ENCODE measurements at places on chromosomes 5 and 9. TPM values are rescaled to one million over a fixed set of nuclear protein-coding genes. Genes with fewer than 3 reads are reported as not detected.

The OR1J2 gene
- not detected for total RNA-seq

The SGTB gene
- total RNA-seq, result 5.9 TPM

The WHRN gene
- total RNA-seq, result 12.5 TPM

The SPATA31A1 gene
- not detected for total RNA-seq

The ZNF367 gene
- total RNA-seq, result 3.0 TPM

DNA sequence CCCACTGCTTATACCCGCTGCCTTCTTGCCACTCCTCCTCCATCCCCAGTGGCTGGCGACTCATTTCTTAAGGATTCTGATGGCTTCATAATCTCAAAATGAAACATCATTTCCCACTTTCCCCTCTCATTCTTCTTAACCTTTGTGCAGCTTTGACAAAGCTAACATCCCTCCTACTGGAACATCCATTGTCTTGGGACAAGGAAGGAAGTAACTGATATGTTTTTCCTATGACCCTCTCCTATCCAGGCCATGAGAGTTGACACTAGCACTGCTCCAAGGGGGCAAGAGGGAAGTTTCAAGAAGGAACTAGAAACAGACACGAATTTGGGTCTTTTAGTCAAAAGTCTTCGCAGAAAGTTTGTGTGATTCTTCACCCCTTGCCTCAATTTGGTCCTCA, 71.7 kb upstream of the SNX2 start:
- H3K27me3 ChIP-seq, result no peaks in the 10 kb centered on the region
- no peak overlapping the region for H3K27ac ChIP-seq
- no peak for DNase-seq
- H3K36me3 ChIP-seq, result no peaks in the 10 kb centered on the region

DNA sequence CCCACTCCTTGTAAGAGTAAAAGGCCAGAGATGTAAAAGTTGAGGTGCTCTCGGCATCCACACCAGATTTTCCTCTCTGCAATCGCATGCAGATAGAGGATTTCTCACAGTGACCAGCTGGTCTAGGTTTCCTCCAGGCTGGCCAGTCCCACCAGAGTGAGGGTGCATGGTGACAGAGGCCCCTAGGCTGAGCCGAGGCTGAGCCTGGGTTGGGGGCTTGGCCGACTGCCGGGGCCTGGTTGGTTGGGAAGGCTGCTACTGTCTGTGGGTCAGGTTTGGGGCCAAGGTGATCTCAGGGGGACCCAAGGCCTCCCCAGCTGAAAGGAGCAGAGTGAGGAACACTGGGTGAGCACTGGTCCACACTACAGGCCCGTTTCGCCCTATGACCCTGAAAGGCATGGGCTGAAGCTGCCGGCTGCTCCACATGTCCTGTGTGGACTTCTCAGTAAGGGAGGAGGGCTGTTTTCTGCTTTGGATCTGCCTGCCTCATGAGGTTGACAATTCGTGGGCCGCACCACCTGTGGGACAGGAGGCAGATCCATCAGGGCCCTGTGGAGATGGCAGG, 400.8 kb upstream of the IRX4 start:
- H3K36me3 ChIP-seq, result no peaks in the 10 kb centered on the region
- H3K4me3 ChIP-seq, result no peak overlapping the region
- no peak for DNase-seq
- no peaks in the 10 kb centered on the region for H3K4me1 ChIP-seq
- H3K27me3 ChIP-seq, result no peaks in the 10 kb centered on the region
- H3K27ac ChIP-seq, result no peak overlapping the region

- no peak overlapping the region for H3K27ac ChIP-seq
- no peak for DNase-seq
- no peaks in the 10 kb centered on the region for H3K27me3 ChIP-seq
- H3K4me3 ChIP-seq, result no peak overlapping the region
- H3K36me3 ChIP-seq, result no peaks in the 10 kb centered on the region
Observed at GRCh38 chr5:25964009-25964372, 1074.4 kb downstream of the CDH9 start.

GRCh38 chr9:20256284-20256948, 365.9 kb downstream of the MLLT3 start:
- H3K4me3 ChIP-seq, result no peak overlapping the region
- H3K27ac ChIP-seq, result no peak overlapping the region
- H3K4me1 ChIP-seq, result no peaks in the 10 kb centered on the region
- DNase-seq, result no peak

DNA sequence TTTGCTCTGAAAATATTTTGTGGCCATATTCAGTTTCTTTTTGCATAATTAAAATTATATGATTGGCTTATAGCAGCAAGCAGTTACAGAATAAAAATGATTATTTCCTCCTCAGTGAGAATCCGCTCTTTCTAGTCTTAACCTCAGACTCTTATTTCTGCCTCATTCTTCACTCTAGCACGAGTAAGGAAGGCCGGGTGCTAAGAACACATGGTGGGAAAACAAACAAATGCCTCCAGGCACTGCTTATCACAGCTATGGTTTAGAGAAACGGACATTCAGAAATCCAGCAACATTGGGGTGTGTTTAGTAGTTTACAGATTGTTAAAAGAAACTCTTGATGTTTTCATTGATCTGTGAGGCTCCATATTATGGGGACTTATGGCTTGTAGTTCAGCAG, 168.7 kb downstream of the KDM4C start:
- H3K4me1 ChIP-seq, result peaks cover 17% of the 10 kb centered on the region
- H3K27ac ChIP-seq, result no peak overlapping the region
- no peaks in the 10 kb centered on the region for H3K27me3 ChIP-seq

DNA sequence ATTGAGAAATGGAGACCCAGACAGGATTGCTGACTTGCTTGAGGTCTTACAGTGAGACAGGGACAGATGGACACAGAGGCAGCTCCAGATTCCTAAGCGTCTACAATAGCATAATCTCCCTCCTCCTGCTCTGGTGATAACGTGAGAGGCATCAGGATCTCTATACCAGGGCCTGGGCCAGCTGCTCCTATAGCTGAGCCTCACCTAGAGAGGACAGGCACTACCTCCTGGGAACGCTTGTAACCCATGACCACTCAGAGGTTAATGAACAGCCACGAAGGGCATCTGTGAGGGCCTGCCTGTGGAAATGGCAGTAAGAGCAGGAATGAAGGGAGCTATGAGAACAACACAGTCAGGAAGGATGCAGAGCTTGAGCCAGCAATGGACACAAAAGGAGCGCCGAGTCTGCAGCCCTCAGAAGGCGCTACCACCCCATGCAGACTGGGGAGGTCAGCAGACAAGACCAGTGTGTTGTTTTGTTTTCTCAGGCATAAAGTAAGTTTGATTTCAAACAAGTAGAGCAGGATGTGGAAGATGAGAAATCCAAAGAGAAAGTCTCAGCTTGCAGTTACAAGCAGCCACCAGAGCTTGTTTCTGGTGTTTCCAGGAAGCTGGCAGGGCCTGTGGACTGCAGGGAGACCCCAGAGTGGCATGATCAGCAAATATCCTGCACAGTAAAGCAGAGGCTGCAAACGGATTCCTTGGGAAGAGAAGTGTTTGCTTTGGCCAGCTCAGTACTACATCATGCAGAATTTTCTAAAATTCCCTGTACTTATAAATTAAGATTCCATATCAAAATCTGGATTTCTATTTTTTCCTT, 17.4 kb downstream of the ANKS6 start:
- peaks cover 8% of the 10 kb centered on the region for H3K36me3 ChIP-seq
- no peaks in the 10 kb centered on the region for H3K4me1 ChIP-seq
- no peak overlapping the region for H3K27ac ChIP-seq

DNA sequence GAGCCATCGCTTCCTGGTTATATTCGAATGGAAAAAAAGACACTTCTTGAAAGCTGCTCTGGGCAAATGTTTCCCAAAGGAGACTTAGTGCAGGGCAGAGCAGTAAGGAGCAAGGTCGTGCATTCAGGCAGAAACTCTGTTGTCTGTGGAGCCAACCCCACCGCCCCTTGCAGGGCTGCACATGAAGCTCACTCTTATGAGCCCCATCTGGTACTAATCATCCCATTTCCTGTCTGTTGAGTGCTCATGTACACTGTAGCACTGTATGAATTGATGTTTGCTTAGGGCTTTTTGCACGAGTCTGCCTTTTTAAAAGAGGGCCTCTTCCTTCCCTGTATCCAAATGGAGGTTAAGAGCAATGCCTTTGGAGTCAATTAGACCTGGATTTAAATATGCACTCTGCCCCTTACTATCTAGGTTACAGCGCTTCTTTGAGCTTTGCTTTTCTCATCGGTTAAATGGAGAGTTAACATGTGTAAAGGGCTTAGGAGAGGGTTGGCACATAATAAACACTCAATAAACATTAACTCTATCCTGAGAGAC, 25.4 kb downstream of the HMHB1 start:
- H3K4me1 ChIP-seq, result no peaks in the 10 kb centered on the region
- no peak overlapping the region for H3K4me3 ChIP-seq
- no peak for DNase-seq
- H3K36me3 ChIP-seq, result no peaks in the 10 kb centered on the region

Measured in cardiac muscle cell (in vitro differentiated cells and primary cell).